ENCODE measurements at places on chromosomes 12 and 14. TPM values are rescaled to one million over a fixed set of nuclear protein-coding genes. Genes with fewer than 3 reads are reported as not detected.

- DNase-seq = no peak
These were observed 199.4 kb upstream of the CCND2 start for GRCh38 chr12:4074129-4074528.

DNA sequence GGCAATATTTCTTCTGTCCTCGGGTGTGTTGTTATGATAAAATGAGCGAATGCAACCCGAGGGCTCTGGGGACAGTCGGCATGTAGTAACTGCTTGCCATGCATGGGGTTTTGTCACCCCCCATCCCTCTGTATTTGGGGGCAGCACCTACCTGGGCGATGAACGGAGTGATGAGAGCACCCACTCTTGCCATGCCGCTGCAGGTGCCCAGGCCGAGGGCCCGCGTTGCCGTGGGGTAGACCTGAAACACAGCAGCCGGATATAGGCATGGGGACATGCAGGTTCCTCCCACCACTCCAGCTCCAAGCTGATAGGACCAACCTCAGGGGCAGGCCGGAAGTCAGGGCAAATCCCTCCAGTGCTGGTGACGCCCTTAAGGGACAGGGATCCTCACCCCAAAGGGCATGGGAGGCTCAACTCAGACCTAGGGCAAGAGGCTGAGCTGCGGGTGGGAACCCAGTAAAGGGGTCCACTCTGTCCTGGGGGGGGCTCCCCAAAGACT is 35.8 kb downstream of the DAO start:
- no peak for DNase-seq

ATG14 gene
- 8.1 TPM for total RNA-seq

DNA sequence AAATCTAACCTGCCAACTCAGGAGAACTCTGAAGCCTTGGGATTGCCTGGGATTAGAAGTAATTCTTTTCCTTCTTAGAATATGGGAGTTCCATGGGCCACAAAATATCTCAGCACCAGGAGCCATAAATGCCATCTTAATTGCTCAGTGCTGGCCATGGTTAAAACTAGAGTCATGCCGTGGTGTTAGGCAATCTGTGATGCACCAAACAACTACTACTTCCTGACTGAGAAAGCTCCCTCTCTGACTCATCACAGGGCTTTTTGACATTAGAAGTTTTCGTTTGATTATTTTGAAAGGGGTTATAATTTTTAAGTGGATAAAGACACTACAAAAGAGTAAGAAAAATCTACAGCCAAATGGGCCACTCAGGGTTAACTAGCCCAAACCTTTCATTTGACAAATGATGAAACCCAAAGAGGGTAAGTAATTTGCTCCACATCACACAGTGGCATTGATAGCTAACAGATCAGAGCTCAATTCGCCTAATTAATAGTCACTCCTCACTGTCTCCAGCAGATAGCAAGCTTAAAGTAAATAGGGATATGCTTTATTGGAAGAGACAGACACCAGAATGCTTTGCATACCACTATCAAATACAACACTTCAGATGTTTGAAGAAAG is 377.3 kb downstream of the EMP1 start:
- DNase-seq = no peak

GRCh38 chr14:22391908-22392565 is 197.0 kb downstream of the DAD1 start:
- no peak for DNase-seq

GRCh38 chr12:52193532-52193931 is 1.7 kb upstream of the KRT80 start:
- DNase-seq = no peak

GRCh38 chr12:4445156-4446101 is at the start of gene FGF6:
FGF6 (minus strand) TSS chr12:4445815; CDS start chr12:4445570, 245 bp downstream.
- no peak for DNase-seq

EML5 gene
- 0.13 TPM for total RNA-seq

MFAP5 gene
- total RNA-seq = 147 TPM

DNA sequence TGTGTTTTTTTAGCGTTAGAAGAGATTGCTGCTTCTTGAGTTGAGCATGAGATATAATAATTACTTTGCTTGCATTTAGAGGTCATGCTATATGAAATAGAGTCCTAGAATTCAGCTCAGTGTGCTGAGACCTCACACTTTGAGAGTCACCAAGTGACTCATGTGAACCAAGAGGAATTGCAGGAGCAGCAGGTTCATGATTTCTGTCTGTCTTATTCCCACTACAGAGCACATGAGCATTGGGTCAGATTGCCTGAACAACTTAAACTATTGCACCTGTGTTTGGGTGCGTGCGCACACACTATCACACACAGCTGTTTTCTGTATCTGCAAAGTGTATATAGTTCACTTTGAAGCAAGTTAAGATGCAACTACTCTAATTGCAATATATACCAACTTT is 109.3 kb downstream of the FGD4 start:
- no peak for DNase-seq

DNA sequence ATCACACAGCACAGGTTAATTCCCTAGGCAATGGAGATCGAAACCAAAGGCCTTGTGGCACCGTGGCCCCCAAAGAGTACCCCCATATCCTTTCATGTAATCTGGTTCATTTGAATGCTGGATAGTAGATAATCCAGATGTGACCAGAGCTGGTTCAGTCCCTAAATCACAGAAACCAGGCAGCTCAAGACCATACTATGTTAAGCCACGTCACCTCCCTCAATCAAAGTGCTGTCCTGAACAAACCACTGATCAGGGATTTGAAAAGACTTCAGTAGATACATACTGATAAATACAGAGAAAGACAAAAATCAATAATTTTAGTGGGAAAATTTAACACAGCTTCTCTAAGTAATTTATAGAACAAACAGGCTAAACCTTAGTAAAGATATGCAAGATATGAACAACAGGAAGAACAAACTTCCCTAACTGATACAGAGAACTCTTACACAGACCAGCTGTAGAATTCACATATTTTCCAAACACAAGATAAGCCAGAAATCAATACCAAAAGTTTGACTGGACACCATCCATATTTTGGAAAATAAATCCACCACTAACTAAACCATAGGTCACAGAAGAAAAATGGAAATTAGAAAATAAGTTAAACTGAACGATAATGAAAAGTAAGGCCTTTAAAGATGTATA is 67.1 kb downstream of the BCAT1 start:
- no peak for DNase-seq

OVCH1 gene
- 0.90 TPM for total RNA-seq

- no peak for DNase-seq
These were observed 24.3 kb downstream of the MNAT1 start for GRCh38 chr14:60758885-60759284.

- no peak for DNase-seq
These were observed 10.5 kb upstream of the SELPLG start for GRCh38 chr12:108643941-108644810.

DNA sequence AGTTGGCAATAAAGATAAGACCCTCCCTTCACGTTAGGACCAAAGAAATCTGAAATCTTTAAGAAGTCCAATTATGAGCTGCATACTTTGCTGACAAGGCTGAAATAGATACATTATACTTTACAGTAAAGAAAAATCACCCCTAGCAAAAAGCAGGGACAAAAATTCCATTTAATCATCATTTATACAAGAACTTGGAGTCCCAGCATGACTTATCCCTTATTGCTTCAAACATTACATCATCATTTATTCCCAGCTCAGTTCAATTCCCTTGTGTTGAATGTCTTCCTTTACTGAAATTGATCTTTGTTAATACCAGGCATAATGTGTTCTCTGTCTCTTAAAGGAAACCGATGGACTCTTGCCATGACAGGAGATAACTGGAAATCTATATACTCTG is 449.6 kb upstream of the CCDC196 start:
- no peak for DNase-seq

GRCh38 chr12:123671876-123672275 is 963 bp downstream of the TCTN2 start:
- no peak for DNase-seq
